MG63 (cell line): ENCODE measurements at places on chromosomes 7 and 10. TPM values are rescaled to one million over a fixed set of nuclear protein-coding genes. Genes with fewer than 3 reads are reported as not detected.

LEP gene
- total RNA-seq: not detected in 2 replicates

ZNF467 gene
- total RNA-seq: not detected in 2 replicates

HILPDA gene
- total RNA-seq: 7.6 and 10.0 TPM in 2 replicates

HOXA11 gene
- 3.2 and 3.7 TPM in 2 replicates for total RNA-seq

TUBAL3 gene
- not detected in 2 replicates for total RNA-seq

CCDC146 gene
- 0.07 TPM in 1 of 2 replicates, not detected in the other for total RNA-seq

PRR15 gene
- not detected in 2 replicates for total RNA-seq

CDK6 gene
- total RNA-seq: 30.7 and 38.1 TPM in 2 replicates

COBL gene
- total RNA-seq: 0.03 TPM in 1 of 2 replicates, not detected in the other

RAMP3 gene
- not detected in 2 replicates for total RNA-seq

TAS2R41 gene
- total RNA-seq: not detected in 2 replicates

CLDN4 gene
- total RNA-seq: not detected in 2 replicates

MARVELD1 gene
- 47.5 and 63.5 TPM in 2 replicates for total RNA-seq

FOXL3 gene
- not detected in 2 replicates for total RNA-seq

SFTPA1 gene
- not detected in 2 replicates for total RNA-seq

MAGI2 gene
- 0.49 and 0.56 TPM in 2 replicates for total RNA-seq

GRCh38 chr7:77727527-77727926 is 31.3 kb downstream of the RSBN1L start:
- no peak for DNase-seq

DNA sequence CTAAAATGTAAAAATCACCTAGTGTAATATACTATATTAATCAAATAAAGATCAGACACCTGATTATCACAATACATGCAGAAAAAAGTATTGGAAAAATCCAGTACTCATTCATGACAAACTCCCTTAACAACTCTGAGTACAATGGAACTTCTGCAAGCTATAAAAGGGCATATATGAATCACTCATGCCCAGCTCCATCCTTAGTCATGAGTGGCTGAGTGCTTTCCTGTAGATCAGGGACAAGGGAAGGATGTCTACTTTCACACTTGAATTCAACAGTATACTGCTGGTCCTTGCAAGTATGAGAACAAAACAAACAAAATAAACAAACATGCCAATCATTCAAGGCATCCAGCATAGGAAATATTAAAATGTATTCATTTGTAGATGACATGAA is 116.5 kb downstream of the ADARB2 start:
- no peak for DNase-seq

DNA sequence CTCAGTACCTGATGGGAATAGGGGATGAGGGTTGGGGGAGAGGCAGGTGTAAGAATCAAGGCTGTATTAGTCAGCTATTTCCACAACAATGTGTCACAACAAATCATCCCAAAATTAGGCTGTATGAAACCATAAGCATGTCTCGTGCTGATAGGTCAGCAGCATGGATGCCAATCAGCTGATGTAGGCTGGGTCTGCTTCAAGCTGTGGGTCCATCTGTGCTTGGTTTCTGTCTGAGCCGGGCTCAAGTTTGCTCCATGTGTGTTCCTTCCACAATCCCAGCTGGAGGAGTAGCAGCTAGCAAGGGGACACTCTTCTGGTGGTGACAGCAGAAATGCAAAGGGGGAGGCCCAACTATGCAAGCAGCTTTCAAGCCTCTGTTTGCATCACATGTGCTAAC is 97.9 kb upstream of the ZNF746 start:
- DNase-seq: no peak

DNA sequence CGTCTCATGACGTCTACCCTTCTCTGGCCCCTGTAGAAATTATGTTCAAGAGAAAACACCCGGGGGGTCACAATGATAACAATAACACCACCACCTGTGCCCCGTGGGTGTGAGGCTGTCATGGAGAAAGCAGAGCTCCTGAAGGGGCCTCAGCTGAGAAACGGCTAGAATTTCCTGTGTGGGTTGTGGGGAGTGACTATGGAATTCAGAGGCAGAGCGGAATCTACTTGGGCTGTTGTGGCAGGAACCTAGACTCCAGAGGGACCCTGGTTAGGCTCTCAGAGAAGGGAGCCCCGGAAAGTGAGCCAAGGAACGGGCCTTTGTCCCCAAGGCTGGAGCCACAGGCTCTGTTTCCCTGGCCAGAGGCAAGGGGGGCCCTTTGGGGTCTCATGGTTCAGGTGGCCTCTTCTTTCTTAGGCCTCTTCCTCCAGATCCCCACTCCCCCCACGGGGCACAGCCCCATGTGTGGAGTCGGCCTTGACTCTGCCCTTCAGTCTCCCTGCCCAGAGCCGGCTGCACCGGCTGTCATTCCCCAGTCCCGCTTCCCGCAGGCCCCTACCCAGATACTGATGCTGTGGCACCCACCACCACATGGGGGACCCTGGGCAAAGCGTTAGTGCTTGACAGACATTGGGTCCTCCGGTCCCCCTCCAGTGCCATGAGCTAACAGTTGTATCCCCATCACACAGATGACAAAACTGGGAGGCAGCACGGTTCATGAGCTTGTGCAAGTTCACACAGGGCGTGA is 6.5 kb upstream of the GIMAP8 start:
- DNase-seq: no peak

DNA sequence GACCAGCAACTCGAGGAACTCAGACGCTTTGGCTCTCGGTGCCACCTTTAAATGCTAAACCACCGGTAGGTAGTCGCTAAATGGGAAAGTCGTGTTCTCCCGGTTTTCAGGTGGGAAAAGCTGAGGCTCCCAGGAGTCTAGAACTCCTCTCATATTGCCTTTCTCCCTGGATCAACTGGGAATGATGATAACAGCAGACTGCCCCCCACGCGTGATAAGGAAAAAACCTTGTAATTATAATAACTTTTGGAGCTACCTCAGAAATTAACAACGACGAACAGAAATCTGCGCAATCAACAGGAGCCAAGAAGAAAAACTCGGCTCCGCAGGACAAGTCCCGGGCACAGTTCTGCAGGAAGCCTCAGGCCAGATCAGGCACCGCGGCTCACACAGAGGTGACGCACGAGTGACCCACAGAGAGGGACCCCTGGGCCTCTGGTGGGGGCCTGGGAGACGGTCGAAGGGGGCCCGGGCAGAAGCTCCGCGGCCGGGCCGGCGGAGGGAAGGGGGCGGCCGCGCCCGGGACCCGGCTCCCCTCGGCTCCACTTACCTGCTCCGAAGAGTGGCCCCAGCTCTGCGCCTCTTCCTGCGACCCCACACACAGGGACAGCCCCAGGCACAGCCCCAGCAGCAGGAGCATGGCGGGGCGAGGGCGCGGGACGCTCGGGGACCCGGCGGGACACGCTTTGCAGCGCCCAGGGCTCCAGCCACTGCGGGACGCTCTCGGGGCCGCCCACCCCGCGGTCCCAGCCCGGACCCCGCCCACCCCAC is at the start of gene ITIH5:
TSS of gene ITIH5 (minus strand) at position 714 of the 771 bp plus-strand sequence. CDS start at position 640, 74 bp downstream.
- DNase-seq: no peak

DNA sequence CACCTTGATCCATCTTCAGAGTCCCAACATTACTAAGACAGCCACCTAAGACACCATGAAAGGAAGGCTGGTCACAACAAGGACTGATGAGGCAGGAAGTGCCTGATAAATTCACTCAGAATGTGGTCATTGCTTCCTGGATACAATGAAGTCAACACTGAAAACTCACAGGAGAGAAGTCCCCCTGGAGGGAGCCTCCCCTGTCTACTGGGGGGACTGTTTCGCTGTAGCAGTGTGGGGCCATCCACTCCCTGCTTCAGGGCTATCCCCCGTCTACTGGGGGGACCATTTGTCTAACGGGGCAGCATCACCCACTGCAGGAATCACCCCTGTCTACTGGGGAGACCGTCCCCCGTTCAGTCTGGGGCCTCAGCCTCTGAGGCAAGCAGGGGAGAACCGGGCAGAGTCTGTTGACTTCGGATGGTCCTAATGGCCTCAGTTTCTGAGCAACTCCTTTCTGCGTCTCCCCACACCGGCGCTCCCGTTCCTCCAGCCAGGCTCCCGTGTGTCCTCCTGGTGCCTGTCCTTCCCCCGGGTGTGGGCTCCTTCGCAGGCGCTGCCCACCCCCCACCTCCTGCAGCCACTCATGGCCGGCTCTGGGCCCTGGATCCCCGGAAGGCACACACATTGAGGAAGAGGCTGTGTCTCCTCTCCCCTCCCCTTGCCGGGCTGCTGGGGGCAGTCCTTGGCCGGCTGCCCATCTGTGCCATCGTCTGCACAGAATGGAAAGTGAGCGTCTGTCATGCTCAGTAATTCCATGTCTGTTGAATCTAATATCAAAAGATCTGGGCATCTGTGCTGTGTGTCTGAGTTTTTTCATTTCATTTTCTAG is 59.9 kb upstream of the DNAJB6 start:
- no peak for DNase-seq

DNA sequence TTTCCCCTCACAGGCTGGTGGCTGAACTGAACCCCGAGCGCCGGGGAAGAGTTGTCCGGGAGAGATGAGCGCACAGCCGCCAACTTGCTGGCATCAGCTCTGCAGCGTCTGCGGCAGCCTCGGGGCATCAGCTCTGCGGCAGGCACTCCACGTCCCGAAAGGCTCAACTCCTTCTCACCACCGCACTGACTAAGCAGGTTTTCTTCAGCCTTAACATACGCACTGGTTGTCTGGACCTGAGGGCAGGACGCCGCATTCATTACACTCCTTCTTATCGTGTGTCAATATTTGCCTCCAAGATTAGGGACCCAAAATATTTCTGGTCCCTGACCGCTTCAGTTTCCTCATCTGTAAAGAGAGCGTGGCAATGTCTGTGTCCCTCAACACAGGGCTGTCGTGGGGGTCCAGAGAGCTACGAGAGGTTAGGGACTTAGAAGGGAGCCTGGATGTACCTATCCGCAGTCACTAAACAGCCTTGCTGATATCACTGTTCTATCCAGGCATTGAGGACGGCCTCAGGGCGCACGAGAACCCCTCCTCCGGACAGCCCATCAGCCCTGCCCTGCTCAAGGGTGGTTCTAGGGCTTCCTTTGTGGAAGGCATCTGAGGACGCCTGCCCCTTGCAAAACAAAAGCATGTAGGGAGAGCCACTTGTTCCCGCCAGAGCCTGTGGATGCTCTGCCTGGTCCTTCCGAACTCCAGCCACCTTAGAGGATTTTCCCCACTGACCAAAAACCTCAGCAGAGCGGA is 42.8 kb upstream of the FIGNL1 start:
- no peak for DNase-seq

GRCh38 chr7:120334475-120334874 is 61.5 kb downstream of the KCND2 start:
- DNase-seq: no peak

- DNase-seq: no peak
Measured at GRCh38 chr7:64614812-64615211, 51.1 kb upstream of the ZNF107 start.

GRCh38 chr10:98664329-98665042 is 217.8 kb upstream of the HPS1 start:
- no peak for DNase-seq

- no peak for DNase-seq
Measured at GRCh38 chr7:85078181-85078580, 108.7 kb downstream of the SEMA3D start.

GRCh38 chr7:127245607-127246006 is 7.1 kb downstream of the GRM8 start:
- DNase-seq: no peak

- DNase-seq: no peak
Measured at GRCh38 chr10:71124921-71125748, 87.2 kb upstream of the UNC5B start.

- DNase-seq: no peak
Measured at GRCh38 chr7:2866601-2867000, 22.5 kb upstream of the GNA12 start.

- peak; percentile 2 for DNase-seq
Measured at GRCh38 chr7:141333459-141333858, 217.8 kb upstream of the AGK start.

DNA sequence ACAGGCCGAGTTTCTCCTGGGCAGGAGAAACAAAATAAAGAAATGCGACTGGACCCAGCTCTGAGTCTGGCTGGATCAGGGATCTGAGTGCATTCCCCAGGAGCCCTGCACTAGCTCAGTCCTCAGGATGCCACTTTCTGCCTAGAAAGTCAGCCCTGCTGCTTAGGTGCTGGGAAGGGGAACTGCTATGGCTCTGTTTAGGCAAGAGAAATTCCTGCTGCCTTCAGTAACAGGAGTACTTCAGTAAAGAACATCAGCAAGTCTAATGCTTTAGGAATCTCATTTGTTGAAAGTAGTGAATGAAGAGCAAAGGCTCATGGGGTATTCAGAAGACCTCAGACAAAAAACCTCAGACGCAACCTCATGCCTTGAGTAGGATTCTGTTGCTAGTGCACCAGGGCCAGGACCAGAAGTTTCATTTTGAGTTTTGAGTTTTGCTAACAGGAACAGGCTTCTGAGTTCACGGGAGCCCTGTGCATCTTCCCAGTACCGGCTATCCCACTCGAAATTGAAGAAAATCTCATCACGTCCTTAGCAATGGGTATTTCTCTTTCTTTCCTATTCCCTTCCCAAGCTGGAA is 170.8 kb upstream of the CDCA7L start:
- DNase-seq: no peak

- DNase-seq: no peak
Measured at GRCh38 chr10:100438674-100439315, 24.0 kb upstream of the WNT8B start.

GRCh38 chr10:61993711-61994401 is 92.4 kb downstream of the ARID5B start:
- no peak for DNase-seq

DNA sequence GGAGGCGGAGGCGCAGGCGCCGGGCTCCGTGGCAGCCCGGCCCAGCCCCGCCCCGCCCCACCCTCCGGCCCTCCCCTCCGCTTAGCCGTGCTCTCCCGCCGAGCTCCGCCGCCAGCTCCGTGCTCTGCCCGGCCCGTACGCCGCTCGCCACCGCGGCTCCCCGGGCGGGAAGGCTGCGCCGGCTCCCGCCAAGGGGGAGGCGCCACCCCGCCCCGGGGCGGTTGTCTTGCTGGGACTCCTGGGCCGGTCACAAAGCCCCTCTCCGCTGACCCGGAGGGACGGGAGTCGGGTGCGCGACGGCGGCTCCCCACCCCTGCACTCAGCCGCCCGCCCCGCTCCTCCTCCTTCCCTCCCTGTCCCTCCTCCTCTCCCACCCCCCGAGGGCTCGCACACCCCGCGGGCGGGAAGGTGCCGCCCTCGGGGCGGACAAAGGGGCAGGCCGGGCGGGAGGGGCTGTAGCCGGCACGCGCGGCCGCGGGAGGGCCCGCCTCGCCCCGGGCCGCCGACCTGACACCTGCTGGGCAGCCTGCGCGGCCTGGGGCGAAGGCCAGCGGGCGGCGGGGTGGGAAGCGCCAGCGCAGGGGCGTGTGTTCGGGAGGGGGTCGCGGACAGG is 11.5 kb upstream of the SP8 start:
- peak; percentile 85 for DNase-seq

DNA sequence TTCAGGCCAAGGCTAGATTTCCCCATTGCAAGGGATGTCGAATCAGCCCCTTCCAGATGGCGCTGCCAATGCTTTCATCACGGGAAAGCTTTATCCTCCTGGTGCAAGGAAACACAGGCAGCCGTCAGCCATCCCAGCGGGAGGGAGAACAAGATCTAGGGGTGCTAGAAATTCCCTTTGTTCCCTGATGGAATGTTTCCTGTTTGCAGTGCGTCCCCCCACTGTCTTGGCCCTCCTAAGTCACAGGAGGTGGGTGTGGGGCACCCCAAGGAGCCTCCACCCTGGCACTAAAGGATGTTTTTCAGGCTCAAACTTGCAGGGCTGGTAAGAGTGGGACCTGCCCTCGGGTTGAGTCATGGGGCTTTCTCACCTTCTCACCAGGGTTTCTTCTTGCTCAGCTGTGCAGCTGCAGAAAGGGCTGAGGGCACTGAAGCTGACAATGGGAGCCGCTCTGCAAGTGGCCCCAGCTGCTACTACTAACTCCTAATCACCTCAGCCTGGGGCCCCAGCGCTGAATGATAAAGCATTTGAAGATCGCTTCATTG is 103.6 kb downstream of the PRPF18 start:
- no peak for DNase-seq

GRCh38 chr7:30327813-30328212 is 43.4 kb downstream of the ZNRF2 start:
- no peak for DNase-seq

- peak; percentile 78 for DNase-seq
Measured at GRCh38 chr7:115008465-115009114, 86.7 kb downstream of the MDFIC start.
